ENCODE measurements at places on chromosomes 6 and 20.
A peak's percentile ranks its signal among the peaks of the same experiment; 100 is the strongest.

GRCh38 chr20:52303281-52303950 lies 111.8 kb upstream of the ZFP64 start:
- DNase-seq = no peak

- DNase-seq = no peak
These were observed 66.3 kb upstream of the DST start for GRCh38 chr6:56708810-56709597.

- no peak for DNase-seq
These were observed 182.5 kb downstream of the CDC5L start for GRCh38 chr6:44569931-44570385.

GRCh38 chr6:7138921-7139358 lies 31.2 kb downstream of the RREB1 start:
- DNase-seq = no peak

- peak; percentile 13 for DNase-seq
These were observed 100.1 kb downstream of the ZFAND3 start for GRCh38 chr6:37919417-37920157.

DNA sequence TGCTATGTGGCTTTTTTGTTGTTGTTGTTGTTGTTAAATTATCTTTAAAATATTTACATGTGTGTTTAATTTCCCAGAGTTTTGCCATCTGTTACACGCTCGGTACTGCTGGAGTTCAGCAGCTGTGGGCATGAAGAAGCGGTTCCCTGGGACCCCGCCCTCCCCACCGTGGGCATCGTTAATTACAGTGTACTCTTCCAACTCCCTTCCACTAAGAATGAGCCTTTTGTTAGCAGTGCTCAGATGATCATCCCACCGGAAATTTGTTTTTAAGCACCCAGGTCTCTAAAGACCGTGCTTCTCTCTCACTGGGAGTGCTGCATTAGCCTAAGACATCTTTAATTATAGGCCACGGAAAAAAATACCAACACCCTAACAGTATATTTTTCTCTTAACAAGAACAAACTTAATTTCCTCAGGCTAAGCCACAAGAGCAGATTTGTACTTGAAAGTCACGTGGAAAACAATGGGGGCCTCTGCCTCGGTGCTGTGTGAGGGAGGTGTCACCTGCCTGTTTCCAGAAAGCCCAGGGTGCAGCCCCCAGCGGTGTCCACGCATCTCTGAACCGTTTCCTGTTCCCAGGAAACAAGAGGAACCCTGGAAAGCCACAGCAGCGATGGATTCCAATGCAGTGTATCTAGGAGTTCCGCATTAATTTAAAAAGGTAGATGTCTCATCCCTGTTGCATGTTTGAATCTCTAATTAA lies 113.3 kb upstream of the FRMD1 start:
- no peak for DNase-seq

GRCh38 chr6:16498237-16498636 lies 259.9 kb downstream of the GMPR start:
- DNase-seq = no peak

GRCh38 chr6:11398451-11399326 lies 138.9 kb upstream of the TMEM170B start:
- no peak for DNase-seq

DNA sequence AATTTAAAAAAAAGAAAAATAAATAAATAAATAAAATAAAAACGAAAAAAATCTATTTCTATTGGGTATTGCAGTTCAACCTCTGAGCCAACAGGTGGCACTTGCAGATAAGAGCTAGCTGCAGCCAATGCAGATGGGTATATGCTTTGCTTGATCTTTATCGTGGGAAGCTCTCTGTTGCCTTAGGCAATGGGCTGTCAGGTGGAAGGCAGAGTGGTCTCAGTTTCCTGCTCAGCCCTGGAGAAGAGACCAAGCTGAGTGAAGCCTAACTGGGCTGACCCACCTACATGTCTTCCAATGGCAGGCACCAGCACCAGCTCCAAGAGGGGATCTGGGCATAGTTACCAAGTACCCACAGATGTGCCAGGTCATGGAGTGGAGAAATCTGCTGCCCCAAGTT lies 95.0 kb downstream of the AK9 start:
- peak; percentile 44 for DNase-seq
